ENCODE measurements at places on chromosomes 3 and 15. TPM values are rescaled to one million over a fixed set of nuclear protein-coding genes. Genes with fewer than 3 reads are reported as not detected.

GRCh38 chr3:56222866-56223265, 245.4 kb downstream of the ERC2 start:
- DNase-seq: no peak

- DNase-seq: no peak
Observed at GRCh38 chr3:169780742-169781141, 7.5 kb downstream of the MYNN start.

- DNase-seq: no peak
Observed at GRCh38 chr3:1499694-1500093, 406.9 kb downstream of the CNTN6 start.

DNA sequence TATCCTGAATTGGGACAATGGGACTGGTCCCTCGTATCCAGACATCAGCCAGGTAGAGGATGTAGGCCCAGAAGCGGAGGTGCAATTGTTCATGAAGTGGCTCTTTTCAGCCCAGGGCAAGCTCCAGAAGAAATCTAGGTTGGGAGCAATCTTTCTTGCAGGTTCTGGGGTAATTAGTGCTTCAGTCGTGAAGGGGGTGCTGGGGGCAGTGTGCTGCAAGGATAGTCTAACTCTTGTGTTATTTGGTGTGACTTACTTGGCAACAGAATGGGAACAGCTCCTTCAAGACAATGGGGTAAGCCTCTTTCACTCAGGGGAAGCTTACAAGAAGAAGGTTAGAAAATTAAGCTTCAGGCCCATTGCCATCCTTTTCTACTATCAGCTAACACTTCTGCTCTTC, 273.0 kb downstream of the DIPK2A start:
- no peak for DNase-seq

GRCh38 chr3:55746808-55747413, 259.8 kb upstream of the WNT5A start:
- no peak for DNase-seq

DNA sequence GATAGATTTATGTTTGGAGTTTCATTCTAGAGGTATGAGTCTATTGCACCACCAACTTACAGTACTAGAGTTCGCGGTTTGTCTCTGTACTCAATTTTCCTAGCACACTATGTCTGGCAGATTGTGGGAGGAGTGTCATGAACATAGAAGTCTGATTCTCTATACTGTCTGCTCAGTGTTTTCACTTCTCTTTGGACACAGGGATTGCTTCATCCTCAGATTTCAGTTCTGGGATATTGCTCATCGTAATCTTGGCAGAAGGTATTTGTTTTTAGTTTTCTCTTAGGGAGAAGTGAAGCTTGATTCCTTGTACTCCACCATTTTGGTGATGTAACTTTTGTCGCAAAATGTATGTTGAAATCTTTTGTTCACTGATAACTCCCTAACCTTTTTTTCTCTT, 27.8 kb upstream of the AZI2 start:
- DNase-seq: no peak

PRRT3 gene
- 1.6 TPM for total RNA-seq

ABHD17C gene
- 8.5 TPM for total RNA-seq

CPN2 gene
- total RNA-seq: 0.35 TPM

NDUFB5 gene
- 258 TPM for total RNA-seq
